Osteocyte (in vitro differentiated cells): ENCODE measurements at places on chromosomes 7 and 10.
A peak's percentile ranks its signal among the peaks of the same experiment; 100 is the strongest.

DNA sequence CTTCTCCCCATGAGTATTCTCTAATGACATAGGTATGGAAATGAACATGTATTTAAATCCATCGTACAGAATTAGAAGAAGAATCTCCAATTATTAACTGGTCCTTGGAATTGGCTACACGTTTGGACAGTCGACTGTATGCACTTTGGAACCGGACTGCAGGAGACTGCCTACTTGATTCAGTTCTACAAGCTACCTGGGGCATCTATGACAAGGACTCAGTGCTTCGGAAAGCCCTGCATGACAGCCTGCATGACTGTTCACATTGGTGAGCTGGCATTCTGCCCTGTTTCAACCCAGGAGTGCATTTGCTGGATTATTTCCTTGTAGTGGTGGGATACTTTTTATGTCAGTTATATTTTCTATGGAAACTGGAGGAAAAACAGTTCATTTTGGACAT is 32.2 kb downstream of the ZRANB1 start:
- DNase-seq, result no peak

- no peak for DNase-seq
These were observed 122.0 kb downstream of the PRLHR start for GRCh38 chr10:118473305-118473960.

GRCh38 chr10:65952086-65952485 is 973.8 kb upstream of the LRRTM3 start:
- no peak for DNase-seq

DNA sequence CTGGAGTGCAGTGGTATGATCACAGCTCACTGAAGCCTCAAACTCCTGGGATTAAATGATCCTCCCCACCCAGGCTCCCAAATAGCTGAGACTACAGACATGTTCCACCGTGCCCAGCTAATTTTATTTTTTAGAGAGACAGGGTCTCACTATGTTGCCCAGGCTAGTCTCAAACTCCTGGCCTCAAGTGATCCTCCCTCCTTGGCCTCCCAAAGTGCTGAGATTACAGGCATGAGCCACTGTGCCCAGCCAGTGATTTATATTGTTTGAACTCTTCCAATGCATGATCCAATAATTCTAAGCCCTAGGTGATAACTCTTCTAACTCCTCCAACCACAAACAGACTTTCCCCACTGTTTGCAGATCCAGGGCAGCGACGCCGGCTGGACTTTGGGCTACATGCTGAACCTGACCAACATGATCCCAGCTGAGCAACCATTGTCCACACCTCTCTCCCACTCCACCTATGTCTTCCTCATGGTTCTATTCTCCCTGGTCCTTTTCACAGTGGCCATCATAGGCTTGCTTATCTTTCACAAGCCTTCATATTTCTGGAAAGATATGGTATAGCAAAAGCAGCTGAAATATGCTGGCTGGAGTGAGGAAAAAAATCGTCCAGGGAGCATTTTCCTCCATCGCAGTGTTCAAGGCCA is 41.8 kb upstream of the CC2D2B start:
- no peak for DNase-seq

- DNase-seq, result no peak
These were observed 48.0 kb downstream of the SEC23IP start for GRCh38 chr10:119940487-119940886.

- DNase-seq, result no peak
These were observed 183.3 kb downstream of the JCAD start for GRCh38 chr10:29876008-29876555.

DNA sequence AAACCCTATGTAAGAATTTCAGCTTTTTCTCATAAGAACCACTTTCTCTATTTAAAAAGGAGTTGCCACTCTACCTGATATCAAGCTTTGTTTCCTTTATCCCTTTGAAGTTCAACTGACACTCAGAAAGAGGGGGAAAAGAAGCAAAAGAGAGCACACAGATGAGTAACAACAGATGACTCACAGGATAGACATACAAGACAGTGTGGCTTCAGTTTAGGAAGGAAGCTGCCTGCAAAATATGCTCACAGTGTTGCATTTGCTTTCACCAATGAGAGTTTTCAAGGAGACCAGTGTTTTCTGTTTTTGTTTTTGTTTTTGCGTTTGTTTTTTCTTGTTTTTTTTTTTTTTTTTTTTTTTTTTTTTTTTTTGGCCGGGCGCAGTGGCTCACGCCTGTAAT is 1181.6 kb downstream of the DNAJB9 start:
- no peak for DNase-seq

GRCh38 chr7:121605317-121605680 is 209.2 kb upstream of the FAM3C start:
- DNase-seq, result no peak

DNA sequence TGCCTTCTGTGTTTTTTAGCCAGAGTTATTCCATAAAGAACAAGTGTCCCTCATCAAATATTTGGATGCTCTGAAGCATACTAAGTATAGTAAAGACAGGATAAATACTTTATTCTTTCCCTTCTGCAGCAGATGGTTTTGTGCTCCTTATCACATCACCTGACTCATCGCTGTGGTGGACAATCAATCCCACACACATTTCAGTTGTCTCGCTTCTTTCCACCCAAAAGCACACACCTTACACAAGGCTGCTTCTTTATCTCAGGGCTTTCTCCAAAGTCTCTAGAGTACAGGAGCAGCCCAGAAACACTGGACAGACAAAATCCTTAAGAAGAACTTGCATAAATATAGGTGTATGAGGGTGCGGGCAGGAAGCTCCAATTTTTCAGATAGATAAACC is 43.4 kb downstream of the IGF2BP3 start:
- DNase-seq, result no peak

GRCh38 chr7:132092106-132092505 is 484.2 kb downstream of the PLXNA4 start:
- no peak for DNase-seq

GRCh38 chr10:52952391-52953055 is 179.9 kb upstream of the MBL2 start:
- DNase-seq, result no peak

DNA sequence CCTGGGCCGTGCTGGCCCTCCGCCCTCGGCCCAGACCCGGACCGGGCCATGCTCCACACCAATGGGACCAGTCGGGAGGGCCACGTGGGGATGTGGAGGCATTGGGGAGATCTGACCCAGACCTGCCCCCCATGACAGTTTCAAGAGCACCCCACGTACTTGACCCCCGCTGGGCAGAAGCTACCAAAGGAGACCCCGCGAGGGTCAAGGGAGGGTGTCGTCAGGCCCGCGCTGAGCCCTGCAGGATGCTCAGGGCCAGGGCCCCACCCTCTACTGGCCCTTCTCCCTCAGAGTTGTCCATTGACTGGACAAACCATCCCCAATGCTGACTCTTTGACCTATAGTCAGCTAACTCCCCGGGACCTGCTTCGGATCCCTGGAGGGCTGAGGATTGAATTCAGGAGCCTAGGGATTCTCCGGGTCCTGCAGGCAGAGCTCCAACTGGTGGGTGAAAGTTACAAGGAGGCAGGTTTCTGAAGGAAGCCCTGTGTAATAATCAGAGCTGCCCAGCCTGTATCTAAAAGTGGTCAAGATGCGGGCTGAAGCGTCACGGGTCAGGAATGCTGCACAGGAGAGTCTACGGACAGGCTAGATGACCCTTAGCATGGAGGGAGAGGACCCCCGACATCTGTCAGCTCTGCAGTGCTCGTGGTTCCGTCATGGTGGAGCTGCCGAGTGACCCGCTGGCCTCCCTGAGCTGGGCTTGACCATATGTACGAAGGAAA is 498 bp upstream of the CALHM2 start:
- no peak for DNase-seq

DNA sequence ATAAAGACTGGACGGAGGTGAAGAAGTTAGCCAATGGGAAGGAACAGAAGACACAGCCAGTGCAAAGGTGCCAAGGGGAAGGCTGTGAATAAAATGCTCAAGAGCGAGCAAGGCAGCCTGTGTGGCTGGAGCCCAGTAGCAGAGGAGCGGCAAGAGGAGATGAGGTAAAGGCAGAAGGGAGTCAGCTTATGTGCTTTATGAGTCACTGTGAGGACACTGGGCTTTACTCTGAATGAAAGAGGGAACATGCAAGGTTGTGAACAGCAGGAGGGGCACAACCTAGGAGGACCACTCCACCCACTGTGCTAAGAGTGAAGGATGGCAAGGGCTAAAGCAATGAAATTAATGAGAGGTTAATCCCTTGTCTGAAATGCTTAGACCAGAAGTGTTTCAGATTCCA is 129.0 kb upstream of the ODAD2 start:
- DNase-seq, result no peak

DNA sequence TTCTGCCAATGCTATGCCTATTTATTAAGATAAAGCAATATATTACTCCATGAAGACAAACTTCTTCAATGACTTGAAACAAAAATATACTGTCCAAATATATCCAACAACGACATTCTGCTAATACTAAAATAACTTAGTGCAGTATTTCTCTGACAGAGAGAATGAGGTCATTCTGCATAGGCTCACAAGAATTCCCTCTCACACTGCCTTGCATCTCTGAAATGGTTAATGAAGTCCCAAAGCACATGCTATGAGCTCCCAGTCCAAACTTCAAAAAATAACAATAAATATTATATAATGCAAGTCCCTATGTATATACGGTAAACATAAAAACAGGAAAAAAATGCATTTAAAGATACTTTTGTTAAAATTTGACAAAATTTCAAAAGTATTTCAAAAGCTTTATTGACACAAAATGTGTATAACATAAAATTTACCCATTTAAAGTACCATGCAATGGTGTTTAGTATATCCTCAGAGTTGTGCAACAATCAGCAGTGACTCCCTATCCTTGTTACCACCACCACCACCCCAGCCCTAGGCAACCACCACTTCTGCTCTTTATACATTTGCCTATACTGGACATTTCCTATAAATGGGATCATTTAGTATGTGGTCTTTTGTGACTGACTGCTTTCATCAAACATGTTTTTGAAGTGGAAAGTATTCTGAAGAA is 27.6 kb downstream of the CHCHD3 start:
- no peak for DNase-seq

GRCh38 chr7:6648815-6649104 is 11.6 kb downstream of the ZNF316 start:
- DNase-seq, result no peak

DNA sequence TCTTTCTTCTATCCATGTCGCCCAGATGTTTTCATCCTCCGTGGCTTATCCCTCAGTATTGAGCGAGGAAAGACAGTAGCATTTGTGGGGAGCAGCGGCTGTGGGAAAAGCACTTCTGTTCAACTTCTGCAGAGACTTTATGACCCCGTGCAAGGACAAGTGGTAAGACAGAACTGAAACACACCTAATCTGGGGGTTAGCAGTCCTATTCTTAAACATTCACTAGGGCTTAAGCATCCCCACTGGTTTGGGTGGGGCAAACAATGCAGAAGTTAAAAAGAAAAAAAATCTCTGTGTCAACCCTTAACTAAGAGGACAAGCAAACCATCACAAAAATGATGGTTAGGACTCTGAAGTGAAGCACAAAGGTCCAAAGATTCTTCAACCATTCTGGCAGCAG is 43.8 kb downstream of the SP8 start:
- no peak for DNase-seq

GRCh38 chr10:132446661-132447445 is 49.9 kb downstream of the PWWP2B start:
- DNase-seq, result no peak

- DNase-seq, result no peak
These were observed 730.6 kb upstream of the IGFBP3 start for GRCh38 chr7:46651561-46652088.

DNA sequence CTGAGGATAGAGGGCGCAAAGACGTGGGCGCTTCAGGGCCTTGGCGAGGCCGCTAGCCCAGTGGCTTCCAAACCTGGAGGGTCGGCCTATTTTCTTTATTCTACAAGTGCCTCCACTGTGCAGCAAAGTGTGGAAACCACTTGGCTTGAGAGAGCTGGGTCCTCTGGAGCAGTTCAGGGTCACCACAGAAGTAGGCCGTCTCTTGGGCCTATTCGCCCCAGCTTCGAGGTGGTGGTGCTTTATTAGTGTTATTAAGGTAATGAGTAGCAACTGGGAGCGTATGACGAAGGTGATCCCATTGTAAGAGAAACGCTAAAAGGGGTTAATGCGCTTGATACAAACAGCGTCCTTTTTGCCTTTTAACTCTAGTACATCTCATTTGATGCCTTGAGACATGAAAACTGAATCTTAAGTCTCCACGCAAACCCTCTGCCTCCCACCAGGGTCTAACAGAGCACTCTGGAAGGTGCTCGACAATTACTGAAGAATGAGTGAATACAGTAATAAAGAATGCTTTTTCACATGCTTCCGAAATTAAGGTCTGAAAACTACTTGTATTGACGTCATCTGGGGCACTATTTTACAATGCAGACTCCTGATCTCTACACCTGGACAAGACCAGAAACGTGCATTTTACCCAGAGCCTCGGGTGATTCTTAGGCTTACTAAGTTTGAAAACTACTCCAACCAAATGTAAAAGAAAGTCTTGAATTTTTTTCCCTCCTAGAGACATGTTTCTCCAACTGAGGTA is 647 bp upstream of the GSAP start:
- DNase-seq, result no peak

GRCh38 chr10:73743905-73744663 is at the start of gene SEC24C:
Gene SEC24C (plus strand): TSS chr10:73744372. CDS start chr10:73746833, 2,461 bp downstream.
- peak; percentile 98 for DNase-seq

GRCh38 chr10:43872644-43873043 is 224.0 kb upstream of the ZNF32 start:
- DNase-seq, result peak; percentile 67

DNA sequence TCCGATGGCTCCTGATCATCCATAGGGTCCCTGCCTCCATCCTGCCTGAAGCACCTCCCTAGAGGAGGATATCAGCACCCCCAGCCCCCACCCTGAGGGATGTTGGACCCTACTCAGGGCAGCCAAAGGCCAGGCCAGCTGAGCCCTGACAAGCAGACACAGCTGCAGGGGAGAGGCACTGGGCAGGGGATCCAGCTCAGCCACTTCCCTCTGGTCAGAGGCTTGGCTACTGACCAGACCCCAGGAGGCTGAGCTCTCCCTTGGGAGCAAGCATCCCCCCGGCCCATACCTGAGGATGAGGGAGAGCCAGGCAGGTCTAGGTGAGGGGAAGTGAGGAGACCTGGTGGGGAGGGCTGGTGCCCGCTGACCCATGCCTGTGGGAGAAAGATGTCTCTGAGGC is 6.6 kb downstream of the LDB3 start:
- no peak for DNase-seq

GRCh38 chr10:52759154-52759553 is 13.4 kb downstream of the MBL2 start:
- DNase-seq, result peak; percentile 32

- no peak for DNase-seq
These were observed 7.1 kb upstream of the BTBD16 start for GRCh38 chr10:122263971-122264370.

DNA sequence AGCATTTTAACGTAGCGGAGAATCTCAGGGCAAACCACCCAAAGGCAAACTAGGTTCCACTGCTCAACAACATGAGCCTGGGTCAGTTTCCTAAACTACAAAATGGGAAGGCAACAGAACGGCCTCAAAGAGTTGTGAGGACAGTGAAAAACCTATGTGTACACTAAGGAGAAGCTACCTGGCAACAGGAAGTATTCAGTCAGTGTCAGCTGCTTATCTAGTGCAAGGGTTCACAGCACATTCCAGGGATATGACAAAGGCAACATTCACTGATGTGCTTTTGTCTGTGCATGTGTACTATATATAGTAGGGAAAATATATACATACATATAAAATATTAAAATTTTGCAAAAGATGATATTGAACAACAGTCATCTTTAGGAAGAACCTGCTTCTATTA is 17.2 kb downstream of the NUDCD3 start:
- no peak for DNase-seq

GRCh38 chr10:13736506-13736905 is 149.7 kb downstream of the PRPF18 start:
- DNase-seq, result no peak
